Central memory CD8-positive, alpha-beta T cell (primary cell): ENCODE measurements at places on chromosomes 5 and 9.
A peak's percentile ranks its signal among the peaks of the same experiment; 100 is the strongest.

DNA sequence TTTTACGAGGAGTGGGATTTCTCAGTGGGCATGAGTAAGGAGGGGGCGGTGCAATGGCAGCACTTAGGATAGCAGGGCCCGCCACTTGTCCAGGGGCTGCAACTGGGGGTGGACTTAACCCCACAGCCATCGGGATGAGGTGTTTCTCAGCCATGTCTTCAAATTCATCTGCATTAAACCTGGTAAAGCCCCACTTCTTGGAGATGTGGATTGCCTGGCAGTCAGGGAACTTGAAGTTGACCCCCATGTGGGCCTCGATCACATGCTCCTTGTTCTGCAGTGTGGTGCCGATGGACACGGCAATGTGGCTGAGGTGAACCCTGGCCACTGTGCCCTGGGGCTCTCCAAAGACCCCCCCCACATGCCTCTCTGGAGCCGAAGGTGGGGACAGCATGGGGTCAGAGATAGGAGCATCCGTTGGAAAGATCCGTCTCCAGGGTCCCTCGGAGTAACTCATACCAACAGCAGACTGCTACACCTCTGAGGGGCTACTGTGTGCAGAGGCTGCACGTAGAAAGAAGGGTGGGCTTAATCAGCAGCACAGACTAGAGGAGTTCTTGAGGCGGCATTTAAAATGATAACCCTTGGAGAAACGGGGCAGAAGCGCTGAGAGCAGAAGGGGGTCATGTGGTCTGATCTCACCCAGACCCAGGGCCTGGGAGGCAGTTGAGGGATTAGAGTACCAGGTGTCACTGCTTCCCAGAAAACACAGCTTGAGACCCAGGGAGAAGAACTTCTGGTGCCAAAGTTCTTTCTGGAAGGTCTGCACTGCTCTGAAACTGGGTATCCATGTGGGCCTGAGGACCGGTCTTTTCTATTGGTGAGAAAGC lies 141.4 kb downstream of the MTX3 start:
- no peak for DNase-seq

DNA sequence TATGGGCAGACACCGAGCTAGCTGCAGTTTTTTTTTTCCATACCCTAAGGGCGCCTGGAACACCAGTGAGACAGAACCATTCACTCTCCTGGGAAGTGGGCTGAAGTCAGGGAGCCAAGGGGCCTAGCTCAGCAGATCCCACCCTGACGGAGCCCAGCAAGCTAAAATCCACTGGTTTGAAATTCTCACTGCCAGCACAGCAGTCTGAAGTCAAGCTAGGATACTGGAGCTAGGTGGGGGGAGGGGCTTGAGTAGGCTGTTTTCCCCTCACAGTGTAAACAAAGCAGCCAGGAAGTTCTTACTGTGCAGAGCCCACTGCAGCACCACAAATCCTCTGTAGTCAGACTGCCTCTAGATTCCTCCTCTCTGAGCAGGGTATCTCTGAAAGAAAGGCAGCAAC lies 151.7 kb upstream of the HCN1 start:
- DNase-seq, result no peak

DNA sequence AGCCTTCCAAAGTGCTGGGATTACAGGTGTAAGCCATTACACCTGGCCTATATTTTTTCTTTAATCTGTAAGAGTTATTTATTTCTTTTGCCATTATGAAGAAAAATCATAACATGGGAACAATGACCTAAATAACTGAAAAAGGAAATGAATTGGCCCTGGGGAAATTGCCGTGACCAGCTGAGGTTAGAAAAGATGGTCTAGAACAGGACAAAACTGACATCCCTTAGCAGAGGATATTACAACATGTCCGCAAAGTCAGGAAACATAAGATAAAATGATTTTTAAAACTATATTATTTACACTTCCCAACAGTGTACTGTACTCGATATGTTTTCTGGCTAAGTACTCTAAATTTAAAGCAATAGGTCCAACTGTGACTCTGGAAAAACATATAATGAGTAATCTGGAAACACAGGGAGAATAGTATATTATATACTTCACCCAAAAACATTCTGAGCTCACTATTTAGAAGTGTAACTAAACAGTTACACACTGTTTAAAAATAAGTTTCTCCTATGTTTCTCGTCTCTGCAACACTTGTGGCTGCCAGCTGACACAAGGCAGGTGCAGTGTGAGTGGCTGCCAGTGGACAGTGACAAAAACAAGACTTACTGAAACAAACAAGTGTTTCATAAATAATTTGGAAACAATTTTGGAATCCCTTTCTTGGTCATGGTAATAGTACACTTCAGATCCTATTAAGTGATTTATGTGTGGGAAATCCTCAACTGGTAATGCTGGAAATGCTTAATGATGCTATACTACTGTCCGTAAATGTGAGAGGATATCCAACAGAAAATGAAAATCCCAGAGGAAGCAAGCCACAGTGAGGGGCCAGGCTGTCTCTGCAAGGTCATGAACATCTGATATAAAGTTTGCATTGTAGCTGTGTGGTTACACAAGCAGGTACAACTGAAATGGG lies 69.1 kb downstream of the C9orf85 start:
- DNase-seq, result no peak

DNA sequence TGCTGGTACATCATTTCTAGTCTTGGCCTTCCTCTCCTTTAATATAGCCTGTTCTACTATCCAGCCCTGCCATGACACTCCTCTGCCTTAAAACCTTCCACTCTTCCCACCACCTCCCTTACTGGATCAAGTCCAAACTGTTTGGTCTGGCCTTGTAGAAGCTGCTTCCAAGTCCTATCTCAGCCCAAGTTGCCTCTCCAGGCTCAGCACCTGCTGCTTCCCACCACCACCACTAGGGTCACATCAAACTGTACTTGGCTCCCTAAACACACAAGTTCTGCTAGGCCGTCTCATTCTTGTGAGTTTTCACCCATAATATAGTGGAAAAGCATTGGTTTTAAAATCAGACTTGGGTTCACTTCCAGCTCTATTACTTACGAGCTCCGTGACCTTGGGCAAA lies 1.4 kb downstream of the NDUFA8 start:
- DNase-seq, result no peak

DNA sequence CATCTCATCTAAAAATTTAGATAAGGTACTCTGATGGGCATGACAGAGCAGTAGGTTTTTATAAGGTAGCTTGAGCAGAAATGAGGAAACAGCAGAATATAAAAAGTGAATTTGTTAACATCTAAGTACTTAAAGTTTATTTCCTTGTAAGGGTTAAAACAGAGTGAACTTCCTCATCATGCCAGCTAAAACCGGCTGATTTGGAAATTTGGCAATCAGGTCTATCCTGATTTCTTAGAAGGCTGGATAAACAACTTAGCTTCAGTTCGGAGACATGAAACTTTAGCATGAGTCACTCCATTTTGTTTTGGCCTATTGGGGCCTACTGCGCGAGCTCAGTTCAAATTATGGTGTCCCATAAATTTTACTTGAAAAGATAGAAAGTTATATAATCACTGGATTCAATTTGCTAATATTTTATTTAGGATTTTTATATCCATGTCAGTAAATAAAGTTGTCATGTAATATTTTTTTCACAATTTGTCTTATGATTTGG lies 241.6 kb upstream of the RORB start:
- DNase-seq, result no peak

DNA sequence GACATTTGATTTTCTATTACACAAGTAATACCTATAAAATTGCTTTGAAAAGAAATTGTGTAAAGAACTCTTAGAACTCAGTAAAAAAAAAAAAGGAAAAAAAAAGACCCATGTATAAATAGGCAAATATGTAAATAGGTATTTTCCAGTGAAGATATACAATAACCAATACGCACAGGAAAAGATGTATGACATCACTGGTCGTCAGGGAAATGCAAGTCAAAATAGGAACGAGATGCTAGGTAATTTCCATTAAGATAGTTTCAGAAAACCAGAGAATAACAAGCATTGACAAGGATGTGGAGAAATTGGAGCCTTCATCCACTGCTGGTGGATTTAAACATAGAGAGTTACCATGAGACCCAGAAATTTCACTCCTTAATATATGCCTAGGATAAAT lies 708.8 kb downstream of the MTRR start:
- DNase-seq, result no peak

DNA sequence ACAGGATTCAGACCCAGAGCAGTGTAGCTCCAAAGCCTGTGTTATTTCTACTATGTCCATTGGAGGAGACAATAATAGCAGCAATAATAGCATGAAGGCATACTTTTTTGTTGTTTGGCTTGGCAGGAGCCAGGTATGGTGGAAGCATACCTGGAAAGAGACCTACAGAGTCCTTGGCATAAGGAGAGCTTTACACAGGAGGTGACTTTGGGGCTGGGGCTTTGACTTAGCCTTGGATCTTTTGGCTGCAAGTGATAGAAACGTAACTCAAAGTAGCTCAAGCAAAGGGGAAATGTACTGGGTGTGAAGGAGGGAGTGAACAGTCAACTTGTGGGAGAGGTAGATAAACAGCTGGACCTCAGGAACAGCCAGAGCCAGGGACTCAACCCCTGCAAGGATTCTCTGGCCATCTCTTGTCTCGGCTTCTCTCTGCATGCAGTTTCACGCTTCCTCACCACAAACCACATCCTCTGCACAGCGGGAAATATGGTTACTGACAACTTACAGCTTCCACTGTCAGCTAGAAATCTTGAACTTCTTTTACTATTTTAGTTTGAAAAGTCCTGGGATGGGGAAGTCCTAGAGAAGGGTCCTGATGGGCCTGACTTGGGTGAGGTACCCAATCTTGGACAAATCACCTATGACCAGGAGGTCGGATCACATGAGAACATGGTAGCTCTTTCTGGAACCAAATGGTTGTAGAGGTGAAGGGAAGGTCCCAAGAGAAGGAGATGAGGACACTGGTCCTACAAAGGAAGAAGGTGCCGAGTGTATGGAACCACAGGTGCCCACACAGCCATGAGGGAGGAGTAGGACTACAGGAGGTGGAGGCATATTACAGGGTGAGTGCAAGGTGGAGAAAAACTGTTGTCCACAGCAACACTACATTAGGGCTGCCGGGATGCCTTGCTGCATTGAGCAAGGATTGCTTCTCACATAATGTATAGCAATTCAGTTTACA lies 47.0 kb upstream of the TGFBR1 start:
- DNase-seq, result peak; percentile 47

GRCh38 chr9:5025416-5025815 lies 40.3 kb downstream of the JAK2 start:
- DNase-seq, result no peak

GRCh38 chr5:1342268-1342667 lies 2.6 kb downstream of the CLPTM1L start:
- DNase-seq, result no peak

DNA sequence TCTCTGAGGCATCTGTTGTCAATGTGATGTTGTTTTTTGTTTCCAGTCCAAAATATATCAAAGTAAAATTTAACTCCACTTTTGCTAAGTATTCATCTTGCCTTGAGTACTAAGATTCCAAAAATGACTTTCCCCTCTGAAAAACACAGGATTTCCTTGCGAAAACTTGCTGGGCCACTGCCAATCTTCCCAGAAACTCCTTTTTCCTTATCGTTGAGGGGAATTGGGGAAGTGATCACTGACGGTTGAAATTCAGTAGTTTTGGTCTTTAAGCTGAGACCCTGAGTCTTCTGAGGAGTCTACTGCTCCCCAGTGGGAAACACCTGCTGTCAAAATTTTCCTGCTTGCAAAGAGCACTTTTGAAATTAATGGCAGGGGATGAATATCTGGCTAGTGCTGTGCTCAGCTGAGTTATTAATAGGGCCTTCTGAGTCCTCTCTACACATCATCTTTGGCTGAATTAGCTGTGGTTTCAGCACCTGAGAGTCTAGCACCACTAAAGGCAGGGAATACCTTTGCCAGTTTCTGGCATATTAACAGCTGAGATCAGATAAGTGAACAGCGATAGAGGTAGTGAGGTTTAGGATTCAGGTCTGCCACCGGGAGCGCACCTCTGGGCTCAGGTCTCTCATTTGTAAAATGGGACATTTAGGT lies 18.0 kb downstream of the TLR4 start:
- DNase-seq, result no peak

DNA sequence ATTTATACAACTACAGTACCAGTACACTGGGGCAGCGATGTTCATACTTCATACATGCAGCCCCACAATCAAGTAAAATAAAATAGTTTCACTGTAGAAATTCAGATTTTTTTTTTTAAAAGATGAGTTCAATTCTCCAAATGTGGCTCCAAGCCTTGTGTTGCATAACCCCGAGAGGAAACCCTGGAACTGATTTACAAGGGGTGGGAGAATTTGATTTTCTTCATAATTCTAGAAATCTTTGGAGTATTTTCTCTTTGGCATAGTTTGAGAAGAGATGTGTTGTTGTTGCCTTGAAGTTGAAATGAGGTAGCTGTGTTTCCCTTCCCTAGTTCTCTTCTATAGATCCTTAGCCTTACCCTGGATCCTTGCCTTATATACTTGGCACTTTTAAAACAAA lies 3.1 kb downstream of the RHOBTB3 start:
- DNase-seq, result no peak

GRCh38 chr5:143896966-143897365 lies 85.0 kb downstream of the HMHB1 start:
- DNase-seq, result no peak

DNA sequence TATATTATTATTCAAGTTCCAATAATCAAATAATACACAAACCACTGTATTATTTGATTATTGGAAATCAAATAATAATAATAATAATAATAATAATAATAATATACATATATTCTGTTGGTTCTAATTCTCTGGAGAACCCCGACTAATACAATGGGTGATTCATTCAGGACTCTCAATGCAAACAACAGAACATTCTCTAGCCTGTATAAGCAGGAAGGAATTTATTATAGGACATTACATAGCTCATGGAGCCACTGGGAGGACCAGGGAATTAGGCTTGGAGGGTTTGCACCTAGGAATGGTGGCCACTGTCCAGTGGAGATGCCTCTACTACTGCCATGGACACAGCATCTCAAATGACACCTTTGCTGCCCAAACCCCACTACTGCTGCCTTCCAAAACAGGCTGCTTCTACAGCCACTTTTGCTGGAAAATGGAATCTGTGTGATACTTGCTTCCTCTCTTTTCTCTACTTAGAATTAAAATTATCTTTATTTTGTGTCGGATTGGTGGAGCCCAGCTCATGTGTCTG lies 25.9 kb downstream of the PTGS1 start:
- DNase-seq, result no peak

DNA sequence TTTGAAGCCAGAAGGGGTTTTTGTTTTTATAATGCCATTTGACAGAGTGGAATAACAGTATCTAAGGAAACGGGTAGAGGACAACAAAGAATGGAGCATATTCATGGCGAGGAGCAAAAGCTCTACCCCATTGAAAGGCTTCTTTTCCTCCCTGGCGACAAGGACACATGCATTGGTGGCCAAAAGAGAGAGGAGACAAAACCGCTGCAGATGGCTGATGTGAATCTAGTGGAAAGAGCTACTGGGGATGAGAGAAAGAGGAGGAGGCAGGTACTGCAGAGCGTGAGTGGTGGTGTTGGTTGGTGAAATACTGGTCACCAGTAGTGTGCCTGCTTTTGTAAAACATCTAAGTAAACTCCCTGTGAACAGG lies 491 bp downstream of the APC start:
- DNase-seq, result no peak
